ENCODE measurements at places on chromosomes 2 and 18. TPM values are rescaled to one million over a fixed set of nuclear protein-coding genes. Genes with fewer than 3 reads are reported as not detected.

The CYS1 gene
- total RNA-seq = 0.19 TPM

The KIF1A gene
- 0.42 TPM for total RNA-seq

The DSG4 gene
- total RNA-seq = under 0.01 TPM

The EML6 gene
- total RNA-seq = 1.2 TPM

The DSG2 gene
- 16.0 TPM for total RNA-seq

The DSG1 gene
- total RNA-seq = 0.61 TPM

The TANC1 gene
- total RNA-seq = 3.5 TPM

The COL6A3 gene
- 28.8 TPM for total RNA-seq

The SLC5A7 gene
- 0.05 TPM for total RNA-seq

The ARHGAP15 gene
- 182 TPM for total RNA-seq

The HOXD3 gene
- 0.28 TPM for total RNA-seq

The GPR75 gene
- total RNA-seq = 0.57 TPM

DNA sequence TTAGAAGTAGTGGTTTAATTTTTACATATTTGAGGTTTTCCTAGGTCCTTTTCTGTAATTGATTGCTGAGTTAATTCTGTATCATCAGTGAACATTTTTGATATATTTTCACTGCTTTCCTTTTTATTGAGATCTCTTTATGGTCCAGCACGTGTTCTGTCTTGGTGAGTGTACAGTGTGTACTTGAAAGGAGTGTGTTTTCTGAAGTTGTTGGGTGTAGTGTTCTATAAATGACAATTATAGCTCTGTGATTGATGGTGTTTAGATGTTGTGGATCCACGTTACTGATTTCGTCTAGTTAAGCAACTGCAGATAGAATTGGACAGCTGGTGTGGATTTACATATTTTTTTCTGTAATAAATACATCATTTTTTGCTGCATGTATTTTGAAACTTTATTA lies 32.7 kb downstream of the AGFG1 start:
- H3K4me3 ChIP-seq = no peak overlapping the region
- no peak for DNase-seq
- H3K36me3 ChIP-seq = no peaks in the 10 kb centered on the region

DNA sequence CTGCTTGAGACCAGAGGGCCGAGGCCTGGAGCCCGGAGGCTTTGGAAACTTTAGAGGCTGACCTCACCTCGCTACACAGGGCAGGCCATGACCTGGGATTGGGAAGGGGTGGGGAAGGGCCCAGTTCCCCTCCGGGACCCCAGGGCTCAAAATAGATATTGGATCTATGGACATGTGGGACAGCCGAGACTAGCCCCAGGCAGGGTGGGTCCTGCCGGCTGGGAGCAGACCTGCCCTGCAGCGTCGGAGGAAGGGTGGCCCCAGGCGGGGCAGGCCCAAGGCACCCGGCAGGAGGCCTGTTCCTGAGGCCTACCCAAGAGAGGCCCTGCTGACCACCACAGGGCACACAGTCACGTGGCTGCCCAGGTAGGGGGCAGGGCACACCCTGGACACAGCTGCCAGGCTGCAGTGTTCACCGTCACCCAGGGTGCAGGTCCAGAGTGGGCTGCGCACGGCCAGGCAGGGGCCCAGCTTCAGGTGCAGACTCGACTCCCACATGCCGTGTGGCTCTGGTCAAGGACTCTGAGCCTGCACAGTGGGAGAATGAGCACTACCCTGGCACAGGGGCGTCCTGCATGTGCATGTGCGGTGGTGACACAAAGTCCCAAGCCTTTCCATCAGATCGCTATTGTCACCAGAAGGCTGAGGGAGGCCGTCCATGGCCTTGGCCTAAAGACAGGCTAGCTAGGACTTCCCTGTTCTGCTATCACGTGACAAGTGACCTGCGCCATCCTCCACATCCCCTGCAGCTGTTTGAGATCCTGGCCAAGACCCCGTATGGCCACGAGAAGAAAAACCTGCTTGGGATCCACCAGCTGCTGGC lies 13.2 kb downstream of the ANO7 start:
- H3K36me3 ChIP-seq = no peaks in the 10 kb centered on the region
- no peaks in the 10 kb centered on the region for H3K4me1 ChIP-seq
- no peak overlapping the region for H3K27ac ChIP-seq
- H3K4me3 ChIP-seq = no peak overlapping the region

- no peaks in the 10 kb centered on the region for H3K4me1 ChIP-seq
- H3K4me3 ChIP-seq = no peak overlapping the region
- DNase-seq = no peak
- no peaks in the 10 kb centered on the region for H3K36me3 ChIP-seq
These were observed 111.0 kb upstream of the ERBB4 start for GRCh38 chr2:212649646-212650045.

GRCh38 chr18:49858309-49859020 lies 45.1 kb upstream of the ACAA2 start:
- H3K4me3 ChIP-seq = no peak overlapping the region
- H3K27ac ChIP-seq = no peak overlapping the region
- no peaks in the 10 kb centered on the region for H3K27me3 ChIP-seq

DNA sequence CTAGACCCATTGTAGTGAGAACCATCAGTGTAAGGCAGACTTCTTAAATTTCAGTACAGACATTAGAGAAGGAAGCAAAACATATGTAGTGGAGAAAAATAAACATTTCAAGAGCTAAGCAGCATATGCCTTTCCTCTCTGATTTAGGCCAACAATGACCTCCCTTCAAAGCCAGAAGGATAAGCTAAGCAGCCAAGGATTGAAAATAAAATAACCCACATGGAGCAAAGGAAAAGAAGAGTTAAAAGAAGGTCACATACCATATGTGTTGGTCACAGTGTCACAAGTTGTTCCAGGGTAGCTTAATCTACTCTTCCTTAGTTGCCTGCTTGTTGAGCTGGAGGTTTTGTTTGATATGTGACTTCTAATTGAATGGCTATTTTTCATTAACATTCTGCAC lies 15.6 kb upstream of the LAMA1 start:
- H3K4me1 ChIP-seq = no peaks in the 10 kb centered on the region
- no peak overlapping the region for H3K4me3 ChIP-seq
- H3K27ac ChIP-seq = no peak overlapping the region
- DNase-seq = no peak
- H3K36me3 ChIP-seq = no peaks in the 10 kb centered on the region

GRCh38 chr2:147463881-147464520 lies 380.8 kb upstream of the ACVR2A start:
- no peak for DNase-seq
- no peaks in the 10 kb centered on the region for H3K36me3 ChIP-seq
- no peak overlapping the region for H3K4me3 ChIP-seq
- H3K27me3 ChIP-seq = no peaks in the 10 kb centered on the region

GRCh38 chr2:64819361-64819760 lies 165.6 kb upstream of the SERTAD2 start:
- H3K27ac ChIP-seq = peak overlapping the region; percentile 77
- H3K4me1 ChIP-seq = peaks cover 32% of the 10 kb centered on the region
- no peaks in the 10 kb centered on the region for H3K36me3 ChIP-seq
- DNase-seq = no peak
- H3K4me3 ChIP-seq = no peak overlapping the region
- no peaks in the 10 kb centered on the region for H3K27me3 ChIP-seq

- H3K27ac ChIP-seq = no peak overlapping the region
- DNase-seq = no peak
- no peak overlapping the region for H3K4me3 ChIP-seq
- no peaks in the 10 kb centered on the region for H3K4me1 ChIP-seq
These were observed 109.6 kb upstream of the CYRIA start for GRCh38 chr2:16774980-16775898.

GRCh38 chr2:188983427-188984064 lies 9.4 kb downstream of the COL3A1 start:
- no peaks in the 10 kb centered on the region for H3K4me1 ChIP-seq
- H3K27ac ChIP-seq = no peak overlapping the region
- H3K27me3 ChIP-seq = no peaks in the 10 kb centered on the region

- no peak for DNase-seq
- H3K4me3 ChIP-seq = no peak overlapping the region
- no peaks in the 10 kb centered on the region for H3K36me3 ChIP-seq
- no peaks in the 10 kb centered on the region for H3K4me1 ChIP-seq
- H3K27me3 ChIP-seq = no peaks in the 10 kb centered on the region
- no peak overlapping the region for H3K27ac ChIP-seq
These were observed 127.6 kb upstream of the PKDCC start for GRCh38 chr2:41920181-41920580.

GRCh38 chr18:25658476-25658875 lies 306.5 kb upstream of the ZNF521 start:
- H3K4me1 ChIP-seq = no peaks in the 10 kb centered on the region
- no peaks in the 10 kb centered on the region for H3K27me3 ChIP-seq
- H3K27ac ChIP-seq = no peak overlapping the region
- no peak for DNase-seq
- H3K4me3 ChIP-seq = no peak overlapping the region

- no peaks in the 10 kb centered on the region for H3K36me3 ChIP-seq
- H3K27ac ChIP-seq = no peak overlapping the region
- DNase-seq = no peak
- H3K4me3 ChIP-seq = no peak overlapping the region
- H3K27me3 ChIP-seq = no peaks in the 10 kb centered on the region
These were observed 138.9 kb upstream of the APCDD1 start for GRCh38 chr18:10315522-10315921.

- no peaks in the 10 kb centered on the region for H3K4me1 ChIP-seq
- no peak overlapping the region for H3K4me3 ChIP-seq
- H3K27ac ChIP-seq = no peak overlapping the region
- H3K27me3 ChIP-seq = no peaks in the 10 kb centered on the region
- DNase-seq = no peak
- peaks cover 18% of the 10 kb centered on the region for H3K36me3 ChIP-seq
These were observed 59.5 kb upstream of the RBM44 start for GRCh38 chr2:237739101-237739500.

DNA sequence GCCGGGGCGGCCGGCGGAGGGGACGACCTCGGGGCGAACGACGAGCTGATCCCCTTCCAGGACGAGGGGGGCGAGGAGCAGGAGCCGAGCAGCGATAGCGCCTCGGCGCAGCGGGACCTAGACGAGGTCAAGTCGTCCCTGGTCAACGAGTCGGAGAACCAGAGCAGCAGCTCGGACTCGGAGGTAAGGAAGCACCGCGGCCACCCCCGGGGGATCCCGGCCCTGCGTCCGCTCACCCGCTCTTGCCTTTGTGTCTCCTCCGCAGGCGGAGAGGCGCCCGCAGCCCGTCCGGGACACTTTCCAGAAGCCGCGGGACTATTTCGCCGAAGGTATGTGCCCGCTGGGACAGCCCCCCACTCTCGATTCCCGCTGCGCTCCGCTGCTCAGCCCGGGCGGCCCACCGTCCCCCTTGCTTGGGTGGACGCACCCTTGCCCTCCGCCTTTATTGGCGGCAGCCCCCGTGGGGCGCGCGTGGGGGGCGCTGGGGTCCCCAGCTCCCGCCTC lies 611 bp downstream of the TCF7L1 start:
- H3K27me3 ChIP-seq = peaks cover 52% of the 10 kb centered on the region
- no peaks in the 10 kb centered on the region for H3K36me3 ChIP-seq
- peak overlapping the region; percentile 65 for H3K27ac ChIP-seq
- DNase-seq = no peak

GRCh38 chr2:159349674-159350299 lies 63.3 kb upstream of the WDSUB1 start:
- H3K4me1 ChIP-seq = peaks cover 2% of the 10 kb centered on the region
- no peak overlapping the region for H3K27ac ChIP-seq
- peaks cover 21% of the 10 kb centered on the region for H3K36me3 ChIP-seq
- no peak overlapping the region for H3K4me3 ChIP-seq
- no peaks in the 10 kb centered on the region for H3K27me3 ChIP-seq

GRCh38 chr18:69845593-69846506 lies 101.8 kb downstream of the CD226 start:
- no peak overlapping the region for H3K4me3 ChIP-seq
- H3K4me1 ChIP-seq = no peaks in the 10 kb centered on the region
- no peaks in the 10 kb centered on the region for H3K27me3 ChIP-seq
- DNase-seq = no peak
- H3K27ac ChIP-seq = no peak overlapping the region

DNA sequence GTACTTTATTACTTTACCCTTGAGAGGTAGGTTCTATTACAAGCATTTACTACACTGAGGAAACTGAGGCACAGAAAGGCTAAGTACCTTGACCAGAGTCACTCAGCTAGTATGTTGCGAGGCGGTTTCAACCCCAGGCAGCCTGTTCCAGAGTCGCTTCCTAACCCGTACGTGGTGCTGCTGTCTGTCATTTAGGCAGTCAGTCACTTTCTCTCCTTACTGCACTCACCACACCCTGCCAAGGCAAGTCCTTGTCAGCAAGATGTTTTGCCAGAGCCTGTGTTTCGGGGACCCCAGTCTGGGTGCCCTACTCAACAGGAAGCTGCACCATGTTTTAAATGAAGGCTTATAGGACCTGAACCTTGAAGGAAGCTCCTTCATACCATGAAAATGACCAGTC lies 174.9 kb downstream of the TPGS2 start:
- H3K27ac ChIP-seq = no peak overlapping the region
- no peaks in the 10 kb centered on the region for H3K4me1 ChIP-seq
- no peaks in the 10 kb centered on the region for H3K36me3 ChIP-seq
- DNase-seq = no peak

- H3K36me3 ChIP-seq = no peaks in the 10 kb centered on the region
- no peak overlapping the region for H3K4me3 ChIP-seq
- no peak for DNase-seq
- no peak overlapping the region for H3K27ac ChIP-seq
- peaks cover 11% of the 10 kb centered on the region for H3K27me3 ChIP-seq
These were observed 28.1 kb upstream of the SPP2 start for GRCh38 chr2:234022424-234022823.

DNA sequence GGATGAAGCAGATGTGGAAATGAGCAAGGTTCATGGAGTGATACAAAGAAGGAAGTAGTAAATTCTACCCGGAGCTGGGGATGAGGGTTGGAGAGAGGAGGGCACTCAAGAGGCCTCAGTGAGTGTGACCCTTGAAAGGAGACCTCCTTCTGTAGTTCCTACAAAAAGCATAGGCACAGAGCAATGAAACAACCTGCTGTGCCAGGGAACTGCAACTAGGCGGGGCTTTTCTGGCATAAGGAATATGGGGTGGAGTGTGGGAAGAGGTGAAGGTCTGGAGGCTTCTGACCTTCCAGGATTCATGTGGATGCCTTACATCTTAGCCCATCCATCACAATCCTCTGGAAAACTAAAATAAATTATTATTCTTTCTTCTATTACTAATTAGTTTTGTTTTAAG lies 25.5 kb upstream of the PGAP1 start:
- no peaks in the 10 kb centered on the region for H3K27me3 ChIP-seq
- no peak overlapping the region for H3K4me3 ChIP-seq
- no peak for DNase-seq
- H3K27ac ChIP-seq = no peak overlapping the region
- peaks cover 3% of the 10 kb centered on the region for H3K4me1 ChIP-seq

- no peaks in the 10 kb centered on the region for H3K36me3 ChIP-seq
- DNase-seq = no peak
- no peak overlapping the region for H3K27ac ChIP-seq
- H3K4me1 ChIP-seq = peaks cover 4% of the 10 kb centered on the region
These were observed 16.0 kb upstream of the ZNF532 start for GRCh38 chr18:58848685-58849084.
